Occipital lobe (tissue), 3 donors: ENCODE measurements at places on chromosomes 1 and 21. TPM values are rescaled to one million over a fixed set of nuclear protein-coding genes. Genes with fewer than 3 reads are reported as not detected.

The SF3B4 gene
- 8.4 TPM for total RNA-seq

The KMO gene
- total RNA-seq, result 0.47 TPM

The CR1 gene
- total RNA-seq, result 0.31 TPM

The ADAMTS1 gene
- 7.5 TPM for total RNA-seq
